Astrocyte of the cerebellum (primary cell): ENCODE measurements at places on chromosomes 2 and 18.

DNA sequence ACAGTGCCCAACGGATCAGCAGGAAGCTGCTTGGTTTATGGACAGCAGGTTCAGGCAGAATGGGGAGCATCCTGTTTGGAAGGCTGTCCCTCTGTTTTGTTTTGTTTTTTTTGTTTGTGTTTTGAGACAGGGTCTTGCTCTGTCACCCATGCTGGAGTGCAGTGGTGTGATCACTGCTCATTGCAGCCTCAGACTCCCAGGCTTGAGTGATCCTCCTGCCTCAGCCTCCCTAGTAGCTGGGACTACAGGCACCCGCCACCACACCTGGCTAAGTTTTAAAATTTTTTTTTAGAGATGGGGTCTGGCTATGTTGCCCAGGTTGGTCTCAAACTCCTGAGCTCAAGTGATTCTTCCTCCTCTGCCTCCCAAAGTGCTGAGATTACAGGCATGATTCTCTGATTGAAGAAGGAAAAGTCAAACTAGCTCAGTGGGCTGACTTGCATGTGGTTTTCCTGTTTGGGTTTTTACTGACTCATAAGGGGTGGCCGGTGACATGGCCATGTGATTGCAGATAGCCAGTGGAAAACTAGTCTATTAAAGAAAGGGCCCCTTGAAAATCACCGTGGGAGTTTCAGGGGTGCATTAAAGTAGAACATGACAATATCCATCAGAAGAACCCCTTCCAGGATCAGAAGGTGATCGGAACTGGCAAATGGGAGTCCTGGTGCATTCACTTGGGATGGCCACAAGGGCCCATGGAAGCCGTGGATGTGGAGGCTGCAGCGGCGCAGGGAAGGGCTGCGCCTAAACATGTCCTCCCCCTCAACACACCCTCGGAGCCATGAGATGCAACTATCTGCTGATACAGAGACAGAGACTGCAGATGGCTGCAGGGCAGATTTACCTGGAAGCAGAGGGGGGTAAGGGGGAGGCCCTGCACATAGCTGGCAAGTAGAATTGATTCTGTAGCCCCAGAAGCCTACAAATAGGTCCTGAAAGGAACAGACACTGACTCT is 26.5 kb downstream of the AQP12B start:
- DNase-seq: no peak

GRCh38 chr2:222269132-222269531 is 29.7 kb downstream of the PAX3 start:
- no peak for DNase-seq

DNA sequence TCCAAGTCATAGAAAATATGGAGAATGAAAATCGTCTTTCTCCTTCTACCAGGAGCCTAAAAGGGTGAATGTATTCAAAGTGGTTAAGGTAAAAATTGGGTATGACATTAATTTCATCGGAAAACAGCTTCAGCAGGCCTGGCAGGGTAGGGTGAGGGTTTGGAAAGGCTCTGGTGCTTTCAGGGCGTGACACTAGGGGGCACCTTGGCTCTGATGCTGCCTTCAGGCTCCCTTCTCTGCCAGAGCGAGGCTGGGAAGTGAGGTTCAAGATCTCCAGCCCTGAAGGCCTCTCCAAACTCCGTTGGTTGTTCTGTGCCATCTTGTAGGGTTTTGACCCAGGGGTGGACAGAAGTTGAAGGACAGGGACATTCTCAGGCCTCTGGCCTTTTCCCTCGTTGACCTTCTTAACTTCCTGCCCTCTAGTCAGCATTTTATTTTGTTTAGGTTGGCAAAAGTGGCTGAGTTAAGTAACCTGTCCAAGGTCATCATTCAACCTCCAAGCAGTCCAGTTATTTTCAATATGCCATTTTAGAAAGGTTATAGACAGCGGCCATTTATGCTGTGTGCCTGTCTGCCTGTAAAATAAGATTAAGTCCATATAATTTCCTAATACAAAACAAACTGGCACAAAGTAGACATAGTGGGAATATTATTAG is 40.3 kb downstream of the EML6 start:
- DNase-seq: no peak

DNA sequence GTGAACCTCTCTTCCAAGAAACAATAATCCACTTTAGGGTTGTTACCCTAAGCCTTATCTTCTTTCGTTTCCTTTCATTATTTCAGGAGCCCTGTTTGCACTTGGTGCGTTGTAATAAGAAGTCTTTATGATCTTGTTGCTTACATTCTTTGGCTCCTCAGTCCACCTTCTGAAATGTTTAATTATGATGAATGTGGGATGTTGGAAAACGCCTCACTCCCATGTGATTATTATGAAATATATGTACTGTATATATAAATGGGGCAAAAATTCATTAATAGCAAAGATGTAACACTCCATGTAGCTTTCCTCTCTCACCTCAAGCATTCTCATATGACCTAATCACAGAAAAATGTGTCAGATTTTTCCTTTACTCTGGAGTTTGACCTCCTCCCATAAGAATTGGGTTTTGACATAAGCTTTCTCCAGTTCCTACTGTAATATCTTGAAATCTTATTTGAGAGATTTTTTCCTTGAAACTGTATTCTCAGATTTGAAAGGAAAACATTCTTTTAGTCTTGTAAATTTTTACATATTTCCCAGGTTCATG is 397.2 kb upstream of the FANCL start:
- DNase-seq: no peak

DNA sequence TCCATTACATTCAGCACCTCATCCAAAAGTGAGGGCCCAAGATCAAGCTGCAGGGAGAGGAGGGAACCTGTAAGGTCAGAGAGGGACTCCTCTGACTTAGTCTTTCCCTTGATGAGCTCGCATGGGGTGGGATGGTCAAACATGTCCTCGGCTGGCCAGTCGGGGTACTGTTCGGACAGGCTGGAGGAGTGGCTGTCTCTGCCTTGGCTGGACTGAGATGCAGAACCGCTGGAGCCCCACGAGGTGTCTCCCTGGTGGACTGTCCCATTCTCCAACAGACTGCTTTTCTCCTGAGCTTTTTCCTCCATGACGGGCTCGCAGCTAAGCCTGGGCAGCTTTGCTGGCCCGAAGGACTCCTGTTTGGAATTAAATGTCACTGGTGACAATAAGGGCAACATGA is 25.6 kb downstream of the CDC42EP3 start:
- DNase-seq: no peak

DNA sequence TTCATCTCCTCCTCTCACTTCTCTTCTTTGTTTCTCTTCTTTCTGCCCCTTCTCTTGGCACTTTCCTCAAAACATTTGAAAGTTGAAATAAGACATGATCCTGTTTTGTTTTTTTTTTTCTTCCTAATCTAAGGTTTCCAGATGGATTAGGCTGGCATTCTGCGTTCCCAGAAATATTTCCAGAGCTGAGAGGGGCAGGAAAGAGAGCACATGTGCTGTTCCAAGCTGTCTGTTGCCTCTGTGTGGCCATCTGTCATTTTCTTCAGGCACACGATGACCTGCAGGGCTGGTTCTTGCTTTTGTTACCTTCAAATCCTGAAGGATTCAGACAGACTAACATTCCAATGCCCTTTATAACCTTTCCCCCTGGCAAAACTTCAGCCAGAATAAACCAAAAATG is 142.9 kb downstream of the RNF144A start:
- DNase-seq: no peak

DNA sequence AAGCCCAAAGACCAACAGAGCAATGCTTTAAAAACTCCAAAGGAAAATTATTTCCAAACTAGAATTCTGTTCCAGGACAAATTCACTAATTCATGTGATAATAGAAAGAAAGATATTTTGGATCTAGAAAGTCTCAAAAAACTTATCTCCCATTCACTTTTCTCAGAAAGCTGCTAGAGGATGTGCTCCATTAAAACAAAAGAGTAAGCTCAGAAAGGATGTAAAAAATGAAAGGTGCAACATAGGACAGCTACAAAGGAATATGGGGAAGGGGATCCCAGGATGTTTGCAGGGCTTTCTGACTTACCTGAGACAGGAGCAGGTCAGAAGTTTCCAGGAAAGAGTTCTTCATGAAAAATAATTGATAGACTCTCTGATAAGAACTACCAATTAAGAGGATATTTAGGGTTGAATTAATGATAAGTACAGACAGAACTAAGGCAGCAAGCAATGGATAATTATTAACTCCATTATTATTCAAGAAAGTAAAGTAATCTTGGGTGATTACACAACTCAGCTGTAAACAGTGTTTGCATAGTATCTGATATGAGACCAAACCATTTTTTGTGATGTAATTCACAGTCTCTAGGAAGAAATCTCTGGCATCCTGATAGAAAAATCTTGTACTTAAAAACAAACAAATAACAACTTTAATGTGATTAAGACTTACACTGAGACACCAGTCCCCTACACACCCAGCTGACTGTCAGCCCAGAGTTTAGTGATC is 20.9 kb downstream of the LYG1 start:
- DNase-seq: no peak

GRCh38 chr2:75560768-75561565 is at the start of gene EVA1A:
Gene EVA1A (minus strand): TSS chr2:75560939. CDS start chr2:75518140, 42,799 bp downstream.
- peak; percentile 61 for DNase-seq

DNA sequence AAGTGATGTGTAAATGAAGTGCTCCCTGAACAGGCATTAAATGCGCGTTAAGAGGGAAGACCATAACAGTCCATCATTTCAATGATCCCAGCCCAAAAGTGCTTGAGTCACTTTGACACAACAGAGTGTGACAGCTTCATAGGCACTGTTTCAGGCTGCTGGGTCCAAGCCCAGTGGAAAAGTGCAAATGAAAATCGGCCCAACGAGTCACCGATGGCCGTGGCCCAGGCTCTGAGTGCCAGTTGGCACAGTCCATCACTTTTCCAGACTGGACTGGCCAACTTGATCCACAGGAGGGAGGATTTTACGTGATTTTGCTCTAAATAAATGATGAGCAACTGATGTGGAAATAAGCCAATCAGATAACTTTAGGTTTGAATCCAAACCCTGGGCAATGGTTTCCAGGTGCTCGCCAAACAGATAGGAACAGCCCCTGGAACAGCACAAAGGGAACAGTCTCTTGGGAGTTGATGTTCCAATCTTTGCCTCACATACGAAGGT is 114.0 kb downstream of the SP3 start:
- peak; percentile 32 for DNase-seq
